Tongue (tissue), 3 donors: ENCODE measurements at places on chromosomes 6 and 20. TPM values are rescaled to one million over a fixed set of nuclear protein-coding genes. Genes with fewer than 3 reads are reported as not detected.

DNA sequence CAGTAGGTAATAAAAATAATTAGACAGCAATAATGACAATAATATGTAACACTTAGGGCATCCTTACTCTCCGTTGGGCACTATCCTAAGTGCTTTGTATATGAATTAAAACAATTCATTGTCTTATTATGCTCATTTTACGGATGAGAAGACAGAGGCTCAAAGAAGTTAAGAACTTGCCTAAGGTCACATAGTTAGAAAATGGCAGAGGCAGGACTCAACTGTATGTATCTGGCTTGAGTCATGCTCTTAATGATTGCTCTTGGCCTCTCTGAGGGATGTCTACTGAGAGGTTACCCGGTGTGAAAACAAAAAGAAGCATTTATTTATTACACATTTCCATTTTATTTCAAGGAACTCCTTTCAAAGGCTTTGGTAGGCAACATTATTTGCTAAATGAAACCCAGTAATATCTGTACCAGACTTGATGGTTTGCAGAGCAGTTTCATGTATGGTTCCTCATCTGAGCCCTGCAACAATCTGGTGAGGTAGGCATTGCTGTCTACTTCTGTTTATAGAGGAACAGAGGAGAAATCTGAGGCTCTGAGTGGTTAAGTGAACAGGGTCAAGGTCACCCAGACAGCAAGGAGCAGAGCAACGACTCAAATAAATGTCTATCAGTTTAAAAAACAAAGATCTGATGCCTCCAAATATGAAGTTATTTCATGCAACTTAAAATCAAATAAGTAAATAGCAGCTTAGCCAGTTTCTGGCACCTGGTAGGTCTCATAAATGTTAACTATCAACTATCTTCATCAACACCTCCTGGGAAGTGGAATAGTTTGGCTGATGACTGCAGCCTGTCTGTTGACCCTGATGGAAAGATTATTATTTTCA lies 4.2 kb upstream of the PARD6B start:
- no peak for DNase-seq

- DNase-seq, result no peak
Observed at GRCh38 chr20:57402206-57403125, 11.3 kb downstream of the RBM38 start.

DNA sequence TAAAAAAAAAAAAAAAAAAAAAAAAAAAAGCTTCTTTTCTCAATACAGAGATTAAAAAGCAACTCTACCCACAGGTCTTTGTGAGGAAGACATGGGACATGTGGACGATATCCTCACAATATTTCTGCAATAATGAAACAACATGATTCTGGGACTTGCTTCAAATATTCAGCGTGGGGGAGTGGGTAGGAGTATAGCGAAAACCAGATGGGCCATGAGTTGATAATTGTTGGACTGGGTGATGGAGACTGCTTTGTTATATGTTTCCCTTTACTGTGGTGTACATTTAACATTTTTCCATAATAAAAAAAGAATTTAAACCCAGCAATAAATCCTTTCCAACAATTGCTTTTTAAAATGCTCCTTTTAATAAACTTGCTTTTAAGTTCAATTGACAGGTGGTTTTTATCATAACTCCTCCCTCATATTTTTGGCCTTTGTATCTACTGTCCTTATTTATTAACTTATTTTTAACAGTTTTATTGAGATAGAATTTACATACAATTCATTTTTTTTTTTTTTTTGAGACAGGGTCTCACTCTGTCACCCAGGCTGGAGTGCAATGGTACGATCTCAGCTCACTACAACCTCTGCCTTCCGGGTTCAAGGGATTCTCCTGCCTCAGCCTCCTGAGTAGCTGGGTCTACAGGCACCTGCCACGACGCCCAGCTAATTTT lies 40.4 kb upstream of the ARFGEF2 start:
- DNase-seq, result no peak

- no peak for DNase-seq
Observed at GRCh38 chr20:63691711-63692435, 4.6 kb upstream of the TNFRSF6B start.

- no peak for DNase-seq
Observed at GRCh38 chr6:14681699-14682487, 564.0 kb upstream of the JARID2 start.

- no peak for DNase-seq
Observed at GRCh38 chr6:25056130-25056529, 120.4 kb upstream of the RIPOR2 start.

DNA sequence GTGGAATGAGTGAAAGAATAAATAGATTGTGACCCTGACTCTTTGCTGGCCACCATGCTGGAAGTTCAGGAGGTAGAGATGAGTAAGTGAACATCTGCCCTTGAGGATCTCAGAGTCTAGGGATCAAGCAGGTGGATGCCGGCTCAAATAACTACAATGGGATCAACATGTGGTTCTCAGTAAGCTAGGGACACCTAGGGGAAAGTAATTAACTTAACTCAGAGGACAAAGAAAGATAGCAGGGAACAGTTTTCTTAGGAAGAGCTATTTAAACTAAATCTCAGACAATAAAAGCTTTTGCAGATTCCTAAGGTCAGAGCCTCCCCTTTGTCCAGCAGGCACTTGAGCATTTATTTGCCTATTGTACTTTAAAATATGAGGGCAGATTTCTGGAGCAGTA lies 29.1 kb downstream of the SLC13A3 start:
- no peak for DNase-seq

GRCh38 chr6:43033496-43034189 lies 12.2 kb downstream of the RRP36 start:
- no peak for DNase-seq

DNA sequence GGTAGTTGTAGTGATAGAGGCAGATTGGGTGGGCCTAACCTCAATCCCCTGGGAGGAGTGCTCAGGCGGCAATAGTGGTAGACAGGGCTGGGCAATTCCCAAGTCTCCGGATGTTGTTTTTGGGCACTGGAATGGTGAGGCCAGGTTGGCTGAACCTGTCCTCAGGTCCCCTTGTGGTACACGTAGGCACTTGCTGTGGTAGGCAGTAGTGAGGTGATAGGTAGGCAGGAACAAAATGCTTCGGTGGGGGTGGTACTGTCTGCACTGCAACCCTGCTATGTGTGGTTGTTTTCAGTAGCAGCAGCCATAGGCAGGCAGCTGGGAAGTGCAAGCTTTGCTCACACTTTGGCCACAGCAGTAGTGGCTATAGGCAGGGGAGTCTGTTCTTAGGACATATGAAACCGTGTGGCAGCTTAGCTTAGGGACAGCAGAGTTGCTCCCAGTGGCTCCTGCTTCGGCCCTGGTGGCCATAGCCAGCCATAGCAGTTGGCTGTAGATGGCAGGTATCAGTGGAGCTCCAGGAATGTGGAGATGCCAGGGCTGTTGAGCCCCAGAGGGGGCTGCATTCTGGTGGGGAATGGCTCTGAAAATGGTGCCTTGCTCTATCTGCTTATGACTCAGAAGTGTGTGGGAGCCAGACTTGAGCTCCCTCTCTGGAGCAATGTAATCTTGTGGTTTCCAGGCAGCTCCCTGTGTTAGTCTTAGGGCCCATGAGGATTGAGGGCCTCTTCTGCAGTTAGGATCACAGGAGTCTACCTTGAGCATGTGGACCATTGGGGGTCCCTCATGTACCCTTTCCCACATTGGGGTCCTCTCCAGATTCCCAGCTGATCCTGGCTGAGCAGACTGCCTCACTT lies 241.8 kb upstream of the BMP2 start:
- DNase-seq, result no peak

- no peak for DNase-seq
Observed at GRCh38 chr20:17653835-17654648, 28.0 kb downstream of the RRBP1 start.

DNA sequence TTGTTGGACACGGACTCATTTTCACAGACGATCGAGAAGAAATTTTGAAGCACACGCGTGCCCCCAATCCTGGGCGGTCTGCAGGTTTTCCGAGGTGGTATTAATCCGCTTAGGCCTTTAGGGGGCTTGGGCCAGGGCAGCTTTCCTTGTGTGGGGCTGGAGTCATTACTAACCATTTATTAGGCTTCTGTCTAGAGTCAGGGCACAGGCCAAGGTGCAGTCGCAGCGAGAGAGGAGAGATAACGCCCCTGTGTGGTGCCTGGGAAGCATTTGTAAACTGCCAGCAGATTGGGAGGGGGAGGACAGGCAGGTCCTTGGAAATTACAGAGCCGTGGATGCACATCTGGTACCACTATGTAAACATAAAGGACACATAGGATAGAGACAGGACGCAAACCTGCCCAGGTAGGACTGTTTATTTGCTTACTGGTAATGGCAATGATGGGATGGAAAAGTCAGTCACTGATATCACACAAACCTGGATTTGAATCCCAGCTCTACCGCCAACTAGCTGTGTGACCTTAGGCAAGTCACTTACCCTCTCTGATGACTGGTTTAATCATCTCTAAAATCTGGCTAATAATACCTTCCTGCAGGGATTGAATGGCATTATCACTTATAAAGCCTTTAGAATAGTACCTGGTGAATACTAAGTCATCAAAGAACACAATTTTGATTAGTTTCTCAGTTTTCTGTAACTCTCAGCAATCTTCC lies 76.4 kb downstream of the TMEM242 start:
- no peak for DNase-seq

DNA sequence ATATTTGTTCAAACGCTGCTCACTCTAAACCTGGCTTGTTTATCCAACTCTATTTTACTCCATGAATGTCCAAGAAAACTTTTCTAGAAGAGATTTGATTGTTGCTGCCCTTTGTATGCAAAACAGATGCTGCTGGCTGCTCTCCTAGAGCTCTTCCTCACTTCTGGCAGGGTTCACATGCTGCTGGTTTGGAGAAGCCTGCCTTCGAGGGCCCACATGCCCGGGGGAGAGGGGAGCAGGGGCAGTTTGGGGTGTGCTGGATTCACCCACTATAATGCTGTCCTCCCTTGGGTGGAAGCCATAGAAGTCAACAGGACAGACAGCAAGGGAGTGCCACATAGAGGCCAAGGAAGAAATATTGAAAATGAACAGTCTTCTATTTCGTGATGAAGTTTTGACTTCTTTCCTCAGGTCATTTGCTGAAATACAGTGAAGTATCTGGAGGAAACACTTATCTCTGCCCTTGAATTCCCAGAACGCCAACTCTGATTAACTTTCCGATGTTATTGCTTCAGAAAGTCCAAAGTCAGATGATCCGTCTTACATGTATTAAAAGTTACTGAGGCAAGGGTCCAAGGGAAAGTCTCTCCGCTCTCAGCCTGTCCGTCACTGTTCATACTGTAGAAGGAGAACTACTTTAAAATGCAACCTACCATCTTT lies 32.4 kb downstream of the LY86 start:
- DNase-seq, result peak; percentile 29

- peak; percentile 37 for DNase-seq
Observed at GRCh38 chr20:56343861-56344381, 14.9 kb upstream of the FAM210B start.

- DNase-seq, result no peak
Observed at GRCh38 chr6:169943241-169944060, 192.0 kb downstream of the ERMARD start.

DNA sequence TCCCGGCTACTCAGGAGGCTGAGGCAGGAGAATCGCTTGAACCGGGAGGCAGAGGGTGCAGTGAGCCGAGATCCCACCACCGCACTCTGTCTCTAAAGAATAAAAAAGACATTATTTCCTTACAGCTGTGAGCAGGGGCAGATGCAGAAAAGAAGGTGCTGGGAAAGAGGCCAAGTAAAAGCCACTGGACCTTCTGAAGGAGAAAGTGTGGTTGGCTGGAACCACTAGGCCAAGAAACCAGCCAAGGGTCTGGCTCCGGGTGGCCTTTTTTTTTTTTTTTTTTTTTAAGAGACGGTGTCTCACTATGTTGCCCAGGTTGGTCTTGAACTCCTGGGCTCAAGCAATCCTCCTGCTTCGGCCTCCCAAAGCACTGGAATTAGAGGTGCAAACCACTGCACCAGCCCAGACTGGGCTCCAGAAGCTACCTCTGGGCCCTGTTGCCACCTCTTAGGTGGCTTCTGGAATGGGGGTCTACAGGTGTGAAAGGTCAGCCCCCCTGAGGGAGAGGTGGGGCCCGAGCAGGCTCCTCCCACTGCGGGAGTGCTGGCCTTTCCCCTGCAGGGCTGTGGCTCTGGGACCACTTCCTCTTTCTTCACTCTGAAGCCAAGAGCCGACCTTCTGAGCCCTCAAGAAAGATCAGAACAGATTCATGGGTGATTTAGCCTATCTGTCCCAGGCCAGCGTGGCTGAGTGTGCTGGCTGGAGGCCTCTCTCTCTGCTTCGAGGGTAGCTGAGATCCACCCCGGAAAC lies at the start of gene FGD2:
FGD2 (plus strand) TSS at position 595 of the 750 bp plus-strand sequence. CDS start 163 bp downstream, outside the sequence.
- DNase-seq, result no peak

DNA sequence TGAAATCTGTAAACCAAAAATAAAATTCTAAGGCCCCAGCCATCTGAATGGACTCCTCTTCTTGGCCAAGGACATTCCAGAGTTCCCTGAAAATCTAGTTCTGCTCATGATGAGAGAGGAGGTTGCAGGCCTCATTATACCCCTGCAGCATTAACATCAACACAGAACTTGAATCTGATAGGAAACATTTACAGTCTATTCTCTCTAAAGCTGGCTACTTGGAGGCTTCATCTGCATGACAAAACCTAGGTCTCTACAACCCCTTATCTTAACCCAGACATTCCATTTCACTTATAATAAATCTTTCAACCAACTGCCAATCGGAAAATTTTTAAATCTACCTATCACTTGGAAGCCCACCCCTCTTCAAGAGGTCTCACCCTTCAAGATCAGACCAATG lies 15.7 kb downstream of the RTN4IP1 start:
- no peak for DNase-seq

DNA sequence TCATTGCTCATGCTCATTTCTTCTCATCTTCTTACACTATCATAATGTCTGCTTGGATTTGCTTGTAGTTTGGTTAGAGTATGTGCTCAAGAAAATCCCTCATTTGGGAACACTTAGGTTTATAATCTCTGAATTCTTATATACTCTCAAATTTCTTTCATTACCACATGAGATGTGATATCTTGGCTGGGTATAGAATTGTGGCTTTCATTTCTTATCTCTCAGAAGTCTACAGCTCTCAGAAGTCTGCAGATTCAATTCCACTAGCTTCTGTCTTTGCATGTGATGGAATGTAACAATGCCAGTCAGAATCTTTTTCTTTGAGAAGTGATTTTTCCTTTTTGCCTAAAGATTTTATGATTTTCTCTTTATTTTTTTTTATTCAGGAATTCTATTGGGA lies 50.9 kb downstream of the STMND1 start:
- DNase-seq, result no peak

PNLDC1 gene
- 0.82 TPM for total RNA-seq

POU5F1 gene
- total RNA-seq, result 7.5 TPM

SLC22A3 gene
- 41.6 TPM for total RNA-seq

TRIM15 gene
- total RNA-seq, result not detected

RTEL1 gene
- total RNA-seq, result 9.2 TPM

SLC26A8 gene
- not detected for total RNA-seq

GJA10 gene
- total RNA-seq, result not detected

DLK2 gene
- total RNA-seq, result 5.2 TPM
